ENCODE measurements at places on chromosomes 7 and 10.
A peak's percentile ranks its signal among the peaks of the same experiment; 100 is the strongest.

DNA sequence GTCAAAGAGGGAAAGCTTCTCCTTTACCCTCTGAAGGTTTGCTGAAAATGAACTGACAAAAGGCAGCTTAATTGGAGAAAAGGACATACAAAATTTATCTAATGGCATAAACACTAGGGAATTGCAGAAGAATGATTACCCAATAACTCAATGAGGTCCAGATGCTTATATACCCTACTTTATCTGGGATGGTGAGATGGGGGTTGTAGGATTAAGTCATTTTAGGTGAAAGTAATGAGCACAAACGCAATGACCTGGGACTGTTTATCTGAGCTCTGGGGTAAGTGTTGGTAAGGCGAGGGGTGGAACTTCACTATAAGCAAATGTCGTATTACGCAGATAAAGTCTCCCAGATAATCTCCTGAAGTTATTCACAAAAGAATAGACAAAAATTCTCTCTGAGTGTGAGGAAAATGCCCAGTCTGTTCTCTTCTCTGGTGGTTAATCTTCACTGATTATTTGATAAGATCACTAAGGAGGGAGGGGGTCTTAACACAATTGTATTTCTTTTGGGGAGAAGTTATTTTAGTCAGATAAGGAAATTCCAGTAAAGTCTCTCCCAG, 1067.8 kb downstream of the DNAJB9 start:
- no peak for DNase-seq

GRCh38 chr10:43735907-43736306, 87.2 kb upstream of the ZNF32 start:
- DNase-seq = no peak

- no peak for DNase-seq
These were observed 17.6 kb downstream of the MINDY3 start for GRCh38 chr10:15842556-15843169.

DNA sequence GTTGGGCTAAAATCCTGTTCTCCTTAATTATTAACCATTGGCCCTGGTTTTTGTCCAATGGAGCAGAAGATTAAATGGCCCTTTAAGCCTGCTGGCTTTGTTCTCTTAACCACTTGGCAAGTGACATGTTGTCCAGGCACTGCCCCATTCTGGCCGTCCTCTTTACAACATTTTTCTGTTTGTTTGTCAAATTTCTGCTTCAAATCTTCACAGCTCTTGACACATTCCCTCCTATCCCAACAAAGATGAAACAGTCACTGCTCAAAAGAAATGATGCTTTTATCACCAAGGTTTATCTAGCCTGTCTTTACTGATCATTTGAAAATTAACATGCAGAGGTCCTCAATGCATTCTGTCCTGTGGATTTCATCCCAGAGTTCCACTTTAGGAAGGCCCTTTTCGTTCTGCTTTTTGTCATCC, 700.4 kb downstream of the KCNMA1 start:
- no peak for DNase-seq

DNA sequence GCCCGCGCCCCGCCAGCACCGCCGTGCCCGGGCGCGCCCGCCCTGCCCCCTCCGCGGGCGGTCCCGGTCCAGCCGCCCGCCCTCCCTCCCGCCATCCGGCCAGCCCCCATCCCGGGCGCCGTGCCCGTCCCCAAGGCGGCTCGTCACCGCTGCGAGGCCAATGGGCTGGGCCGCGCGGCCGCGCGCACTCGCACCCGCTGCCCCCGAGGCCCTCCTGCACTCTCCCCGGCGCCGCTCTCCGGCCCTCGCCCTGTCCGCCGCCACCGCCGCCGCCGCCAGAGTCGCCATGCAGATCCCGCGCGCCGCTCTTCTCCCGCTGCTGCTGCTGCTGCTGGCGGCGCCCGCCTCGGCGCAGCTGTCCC, at the start of gene HTRA1:
Gene HTRA1, plus strand, starts transcription at position 187 of the 362 bp plus-strand sequence. Its CDS starts 100 bp downstream, at position 287.
- peak; percentile 71 for DNase-seq

GRCh38 chr10:115982076-115982475, 290.9 kb downstream of the GFRA1 start:
- DNase-seq = no peak

- no peak for DNase-seq
These were observed 20.9 kb upstream of the MTPN start for GRCh38 chr7:135998081-135998480.

- DNase-seq = peak; percentile 7
These were observed 23.7 kb upstream of the TRPV6 start for GRCh38 chr7:142908921-142909890.

DNA sequence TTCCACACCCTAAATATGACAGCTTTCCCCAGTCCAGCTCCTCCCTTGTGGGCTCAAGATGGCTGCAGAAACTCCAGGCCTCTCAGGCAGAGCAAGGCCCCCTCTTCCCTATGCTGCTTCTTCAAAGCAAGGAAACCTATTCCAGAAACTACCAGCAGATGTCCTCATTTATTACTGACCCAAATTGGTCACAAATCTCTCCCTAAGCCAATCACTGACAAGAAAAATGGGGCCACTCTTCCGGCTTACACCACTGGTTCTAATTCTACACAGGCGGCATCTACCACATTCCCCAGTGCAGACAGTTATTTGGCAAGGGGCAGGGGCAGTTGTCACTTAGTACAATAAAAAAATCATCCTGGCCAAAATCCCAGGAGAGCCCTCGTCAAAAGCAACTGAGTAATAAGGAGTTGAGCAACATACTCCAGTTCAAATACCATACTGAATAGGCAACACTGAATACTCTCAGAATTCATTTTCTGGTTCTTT, 150.4 kb downstream of the SFMBT2 start:
- DNase-seq = peak; percentile 61

All from Caki2 (cell line).